ENCODE measurements at places on chromosomes 5 and 9.

GRCh38 chr5:143748516-143748915, 63.4 kb upstream of the HMHB1 start:
- DNase-seq = no peak

GRCh38 chr5:168653626-168654025, 74.5 kb upstream of the PANK3 start:
- DNase-seq = no peak

DNA sequence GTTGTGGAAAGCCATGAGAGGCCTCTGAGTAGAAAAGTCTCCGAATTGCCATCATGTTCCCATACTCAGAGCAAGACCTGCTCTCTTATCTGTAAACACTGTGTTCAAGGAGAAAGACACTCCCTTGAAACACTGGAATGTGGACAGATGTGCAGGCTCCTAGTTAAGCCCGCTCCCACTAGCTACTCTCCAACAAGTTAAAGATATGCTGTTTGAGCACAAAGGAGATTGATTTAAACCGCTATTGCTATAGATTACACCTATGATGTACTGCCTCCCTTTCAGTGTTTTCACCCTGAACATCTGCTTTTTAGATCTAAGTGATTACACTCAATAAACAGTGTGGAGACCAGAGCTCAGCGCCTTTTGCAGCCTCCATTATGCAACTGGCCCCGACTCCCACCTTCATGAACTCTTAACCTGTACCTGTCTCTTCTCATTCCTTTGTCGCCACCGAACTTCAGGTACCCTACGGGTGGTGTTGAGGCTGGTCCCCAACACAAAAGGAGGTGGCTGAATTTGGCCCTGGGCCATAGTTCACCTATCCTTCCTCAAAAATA, 47.5 kb downstream of the TMEM245 start:
- DNase-seq = no peak

DNA sequence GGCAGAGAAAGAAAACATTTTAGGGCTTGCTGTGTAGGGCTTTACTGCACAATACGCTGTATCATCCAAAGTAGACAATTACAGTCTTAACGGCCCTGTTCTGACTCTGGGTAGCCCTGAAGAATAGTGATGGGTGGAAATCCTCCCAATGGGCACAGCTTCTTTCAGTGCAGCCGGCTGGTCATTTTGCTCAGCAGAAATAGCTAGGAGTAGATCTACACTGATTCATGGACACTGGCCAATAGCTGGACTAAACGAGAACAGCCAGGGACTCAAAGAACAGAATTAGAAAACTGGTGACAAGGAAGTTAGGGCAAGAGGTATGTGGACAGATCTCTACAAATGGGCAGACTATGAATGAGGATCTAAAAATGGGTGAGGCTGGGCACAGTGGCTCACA, 69.3 kb downstream of the IARS1 start:
- DNase-seq = no peak

- no peak for DNase-seq
Measured at GRCh38 chr5:107393851-107394250, 276.9 kb downstream of the EFNA5 start.

DNA sequence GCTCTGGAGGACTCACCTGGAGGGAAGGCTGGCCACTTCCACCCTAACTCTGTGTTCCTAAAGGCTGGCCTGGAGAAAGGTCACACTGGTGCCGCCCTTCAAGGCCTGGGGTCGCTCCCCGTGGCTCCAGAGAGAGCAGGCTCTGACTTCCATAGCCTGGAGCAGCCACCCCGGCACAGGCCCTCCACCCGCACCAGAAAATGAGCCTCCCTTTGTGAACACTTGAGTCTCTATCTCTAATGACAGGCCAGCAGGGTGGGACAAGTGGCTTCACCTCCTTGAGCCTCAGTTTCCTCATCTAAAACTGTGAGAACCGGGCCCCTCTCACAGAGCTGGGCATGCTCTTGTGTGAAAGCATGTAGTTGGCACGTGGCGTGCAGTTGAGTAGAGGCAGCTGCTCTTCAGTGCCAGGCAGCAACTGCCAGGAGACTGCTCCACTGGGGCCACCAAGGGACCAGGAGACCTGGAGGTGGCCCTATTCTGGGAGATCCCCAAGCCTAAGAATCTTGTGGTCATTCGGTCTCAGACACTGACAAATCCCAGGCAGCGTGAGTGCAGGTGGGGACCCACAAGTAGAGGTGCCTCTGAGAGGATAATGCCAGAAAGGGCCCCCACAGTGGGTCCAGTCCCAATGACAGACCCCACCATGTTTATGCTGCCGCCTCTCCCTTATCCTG, 56.7 kb upstream of the GARNL3 start:
- DNase-seq = no peak

- no peak for DNase-seq
Measured at GRCh38 chr9:90698871-90699440, 56.3 kb upstream of the DIRAS2 start.

GRCh38 chr5:178201221-178201926, 3.0 kb upstream of the HNRNPAB start:
- no peak for DNase-seq

DNA sequence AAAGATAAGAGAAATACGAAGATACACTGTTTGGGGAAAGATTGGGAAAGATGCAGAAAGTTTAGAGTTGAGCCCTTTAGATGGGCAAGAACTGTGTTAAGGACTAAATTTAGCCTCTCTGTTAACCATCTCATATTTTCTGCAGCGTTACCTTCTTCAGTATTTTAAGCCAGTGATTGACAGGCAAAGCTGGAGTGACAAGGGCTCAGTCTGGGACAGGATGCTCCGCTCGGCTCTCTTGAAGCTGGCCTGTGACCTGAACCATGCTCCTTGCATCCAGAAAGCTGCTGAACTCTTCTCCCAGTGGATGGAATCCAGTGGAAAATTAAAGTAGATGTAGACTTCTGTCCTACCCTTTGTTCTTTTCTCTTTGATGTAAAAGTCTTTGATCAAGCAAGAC, 26.4 kb upstream of the LNPEP start:
- no peak for DNase-seq

DNA sequence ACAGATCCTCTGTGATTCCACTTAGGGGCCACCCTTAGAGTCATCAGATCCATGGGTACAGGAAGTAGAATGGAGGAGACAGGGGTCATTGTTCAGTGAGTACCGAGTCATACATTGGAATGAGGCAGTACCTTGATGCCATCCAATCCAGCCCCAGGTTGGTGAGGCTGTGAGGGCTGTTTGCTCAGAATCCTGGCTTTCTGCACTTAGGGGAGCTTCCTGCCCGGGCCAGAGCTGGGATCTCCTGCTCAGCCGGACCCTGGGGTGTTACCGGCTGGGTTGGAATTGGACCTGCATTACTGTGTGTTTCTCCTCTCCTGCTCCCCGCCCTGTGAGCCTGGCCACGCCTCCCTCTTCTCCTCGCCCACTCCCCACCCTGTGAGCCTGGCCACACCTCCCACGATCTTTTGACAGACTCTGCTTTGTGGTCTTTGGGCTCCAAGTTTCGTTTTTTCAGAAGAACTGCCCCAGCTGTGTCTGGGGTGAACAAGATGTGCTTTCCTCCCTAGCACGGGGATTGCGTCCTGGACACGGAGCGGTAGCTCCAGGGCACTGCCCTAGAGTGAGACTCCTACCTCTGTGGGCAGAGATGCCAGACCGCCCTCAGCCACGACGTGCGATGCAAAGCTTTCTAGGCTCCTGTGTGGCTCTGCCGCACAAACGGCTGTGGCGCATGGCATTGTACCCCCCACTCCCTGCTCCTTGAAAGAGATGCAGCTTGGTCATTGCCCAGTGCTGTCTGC, 15.4 kb downstream of the TRAF2 start:
- no peak for DNase-seq
